ENCODE measurements at places on chromosomes 12 and 14.

GRCh38 chr12:117439531-117440001, 78.1 kb upstream of the NOS1 start:
- no peak overlapping the region for H3K27ac ChIP-seq
- no peak for DNase-seq
- H3K36me3 ChIP-seq, result no peaks in the 10 kb centered on the region
- H3K4me3 ChIP-seq, result no peak overlapping the region

DNA sequence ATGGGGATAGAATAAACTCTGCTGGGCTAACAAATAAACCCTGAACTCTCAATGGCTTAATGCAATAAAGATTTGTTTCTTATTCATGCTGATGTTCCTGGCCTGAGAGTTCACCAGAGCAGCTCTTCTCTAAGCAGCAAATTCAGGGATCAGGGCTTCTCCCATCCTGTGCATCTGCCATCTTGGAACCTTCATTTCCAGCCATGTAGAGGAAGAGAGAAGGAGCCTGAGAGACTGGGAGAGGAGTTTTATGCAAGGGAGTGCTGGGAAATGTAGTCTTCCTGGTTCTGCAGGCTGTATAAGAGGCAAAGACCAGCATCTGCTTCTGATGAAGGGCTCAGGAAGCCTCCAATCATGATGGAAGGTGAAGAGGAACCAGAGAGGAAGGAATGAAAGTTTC, 20.6 kb upstream of the APOLD1 start:
- no peak for DNase-seq
- H3K4me1 ChIP-seq, result peaks cover 7% of the 10 kb centered on the region
- H3K4me3 ChIP-seq, result no peak overlapping the region
- no peaks in the 10 kb centered on the region for H3K27me3 ChIP-seq
- peaks cover 4% of the 10 kb centered on the region for H3K36me3 ChIP-seq
- no peak overlapping the region for H3K27ac ChIP-seq

DNA sequence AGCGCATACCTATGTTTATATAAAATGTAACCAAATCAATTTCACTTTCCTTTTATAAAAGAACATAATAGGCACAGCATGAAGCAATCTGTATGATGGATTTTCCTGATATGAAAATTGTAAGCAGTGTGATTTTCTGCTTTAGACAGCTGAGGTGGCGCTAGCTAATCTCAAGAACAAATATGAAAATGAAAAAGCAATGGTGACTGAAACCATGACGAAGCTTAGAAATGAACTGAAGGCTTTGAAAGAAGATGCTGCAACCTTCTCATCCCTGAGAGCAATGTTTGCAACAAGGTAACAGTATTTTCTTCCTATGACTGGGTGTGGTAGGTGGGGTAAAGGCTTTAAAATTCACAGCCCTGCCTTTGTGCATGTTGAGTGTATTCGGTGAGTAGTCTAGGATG, 65.0 kb upstream of the FGD4 start:
- no peak overlapping the region for H3K27ac ChIP-seq
- H3K4me1 ChIP-seq, result peaks cover 3% of the 10 kb centered on the region
- no peaks in the 10 kb centered on the region for H3K27me3 ChIP-seq
- H3K4me3 ChIP-seq, result no peak overlapping the region
- peaks cover 9% of the 10 kb centered on the region for H3K36me3 ChIP-seq

DNA sequence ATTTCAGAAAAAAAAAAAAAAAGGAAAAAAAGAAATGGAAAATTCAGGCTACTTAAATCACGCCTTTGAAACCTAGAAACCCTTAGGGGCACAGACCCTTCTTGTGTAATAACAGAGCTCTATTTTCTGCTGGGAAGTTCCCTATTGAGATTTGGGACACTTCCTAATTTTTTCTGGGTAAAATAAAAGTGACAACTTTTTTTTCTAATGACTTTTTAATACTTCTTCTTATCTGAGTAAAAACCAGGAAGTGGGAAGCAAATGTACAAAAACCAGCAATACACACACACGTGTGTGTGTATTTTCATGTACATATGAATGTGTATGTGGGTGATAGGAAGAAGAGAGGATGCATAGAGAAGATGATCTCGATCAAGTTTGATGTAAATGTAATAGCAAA, 35.8 kb downstream of the ETV6 start:
- no peaks in the 10 kb centered on the region for H3K27me3 ChIP-seq
- peak overlapping the region; percentile 9 for H3K27ac ChIP-seq

All from T-helper 17 cell (primary cell).